Cardiac septum (tissue), 1 donor: ENCODE measurements at places on chromosomes 13 and 19. TPM values are rescaled to one million over a fixed set of nuclear protein-coding genes. Genes with fewer than 3 reads are reported as not detected.

Gene OR4F17
- not detected for total RNA-seq

DNA sequence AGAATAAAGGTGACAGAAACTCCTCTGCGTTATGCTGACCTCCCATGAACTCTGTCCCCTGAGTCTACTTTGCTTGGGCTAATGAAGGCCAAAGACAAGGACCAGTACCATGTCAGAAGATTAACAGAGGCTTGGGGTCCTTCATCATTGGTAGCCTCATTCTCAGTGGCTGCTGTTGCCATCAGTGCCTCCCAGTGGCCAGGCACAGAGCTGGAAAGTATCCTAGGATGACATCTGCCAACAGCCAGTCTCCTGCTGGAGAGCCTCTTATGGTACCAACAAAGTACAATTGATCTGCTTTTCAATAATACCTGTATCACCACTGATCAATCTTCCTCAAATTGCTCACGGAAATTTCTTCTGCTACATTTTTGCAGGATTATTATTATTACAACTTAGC, 281.6 kb downstream of the DNAJC15 start:
- DNase-seq, result no peak

- no peak for DNase-seq
Observed at GRCh38 chr19:45151320-45151719, 9.5 kb downstream of the NKPD1 start.

- DNase-seq, result no peak
Observed at GRCh38 chr13:102042746-102043145, 359.1 kb downstream of the FGF14 start.

- DNase-seq, result no peak
Observed at GRCh38 chr13:23672616-23673015, 102.4 kb downstream of the TNFRSF19 start.

Gene FXYD1
- 613 TPM for total RNA-seq

GRCh38 chr19:54364775-54365257, at the start of gene LAIR1:
Gene LAIR1 (minus strand): TSS chr19:54364931. CDS start chr19:54364804, 127 bp downstream.
- DNase-seq, result peak; percentile 77

DNA sequence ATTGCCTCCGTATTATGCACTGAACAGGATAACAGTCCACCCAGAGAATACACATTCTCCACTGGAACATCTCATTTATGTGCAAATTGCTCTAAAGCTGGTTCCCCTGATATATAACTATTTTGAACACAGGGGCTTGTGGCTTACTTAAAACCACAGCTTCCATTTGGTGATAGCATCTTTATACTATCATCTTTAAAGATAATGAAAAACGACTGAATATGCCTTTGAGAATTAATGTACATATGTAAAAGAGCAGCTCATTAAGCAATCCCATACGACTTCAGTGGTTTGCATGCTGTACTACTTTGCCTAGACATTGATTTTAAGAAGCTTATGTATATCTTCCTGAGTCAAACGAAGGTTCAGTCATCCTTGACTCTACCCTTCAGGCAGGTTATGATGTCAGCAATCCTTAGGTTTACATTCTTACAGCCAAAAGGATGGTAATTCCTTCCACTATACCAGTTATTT, 40.8 kb downstream of the BRD4 start:
- DNase-seq, result no peak

DNA sequence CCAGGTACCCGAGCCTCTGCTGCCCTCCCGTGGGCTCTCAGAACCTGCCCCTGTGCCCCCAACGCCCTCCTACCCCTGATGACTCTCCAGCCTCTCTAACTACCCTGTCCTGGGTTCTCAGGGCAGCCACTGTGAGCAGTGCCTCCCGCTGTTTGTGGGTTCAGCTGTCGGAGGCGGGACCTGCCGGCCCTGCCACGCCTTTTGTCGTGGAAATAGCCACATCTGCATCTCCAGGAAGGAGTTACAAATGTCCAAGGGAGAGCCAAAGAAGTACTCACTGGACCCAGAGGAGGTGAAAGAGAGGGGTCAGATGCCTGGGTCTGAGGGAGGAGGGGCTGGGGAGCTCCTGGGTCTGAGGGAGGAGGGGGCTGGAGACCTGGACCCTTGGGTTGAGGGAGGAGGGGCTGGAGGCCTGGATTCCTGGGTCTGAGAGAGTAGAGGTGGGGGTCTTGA, 20.0 kb downstream of the CNFN start:
- no peak for DNase-seq

Gene STK11
- total RNA-seq, result 49.7 TPM

GRCh38 chr13:22049384-22049783, 378.5 kb downstream of the FGF9 start:
- DNase-seq, result no peak

Gene IFNL1
- total RNA-seq, result not detected

Gene PRRG2
- total RNA-seq, result 0.40 TPM

GRCh38 chr13:85013006-85013405, 786.2 kb downstream of the SLITRK6 start:
- DNase-seq, result no peak

- no peak for DNase-seq
Observed at GRCh38 chr13:99196466-99197116, 4.1 kb upstream of the UBAC2 start.

GRCh38 chr13:75694722-75695121, 58.6 kb downstream of the LMO7 start:
- DNase-seq, result no peak
